ENCODE measurements at places on chromosomes 3 and 15. TPM values are rescaled to one million over a fixed set of nuclear protein-coding genes. Genes with fewer than 3 reads are reported as not detected.

The PLSCR2 gene
- 0.39 TPM for total RNA-seq

The CISH gene
- 1.8 TPM for total RNA-seq

The TPRA1 gene
- total RNA-seq: 20.3 TPM

The RTP1 gene
- total RNA-seq: 5.6 TPM

The IL5RA gene
- total RNA-seq: not detected

The RBP2 gene
- not detected for total RNA-seq

The SLC9C1 gene
- 2.5 TPM for total RNA-seq

The MUC20 gene
- 0.57 TPM for total RNA-seq

The XYLB gene
- total RNA-seq: 4.1 TPM

The FETUB gene
- total RNA-seq: not detected

The A4GNT gene
- not detected for total RNA-seq

The ANKUB1 gene
- total RNA-seq: not detected

The RBPMS2 gene
- total RNA-seq: 202 TPM

The PSMD6 gene
- total RNA-seq: 89.8 TPM

The ECE2 gene
- 0.46 TPM for total RNA-seq

The GOLGA6D gene
- 2.6 TPM for total RNA-seq

The SLC24A5 gene
- total RNA-seq: not detected

The SYNPR gene
- total RNA-seq: 0.85 TPM

All from WTC11 (cell line).